ENCODE measurements at places on chromosomes 12 and 14.
A peak's percentile ranks its signal among the peaks of the same experiment; 100 is the strongest.

DNA sequence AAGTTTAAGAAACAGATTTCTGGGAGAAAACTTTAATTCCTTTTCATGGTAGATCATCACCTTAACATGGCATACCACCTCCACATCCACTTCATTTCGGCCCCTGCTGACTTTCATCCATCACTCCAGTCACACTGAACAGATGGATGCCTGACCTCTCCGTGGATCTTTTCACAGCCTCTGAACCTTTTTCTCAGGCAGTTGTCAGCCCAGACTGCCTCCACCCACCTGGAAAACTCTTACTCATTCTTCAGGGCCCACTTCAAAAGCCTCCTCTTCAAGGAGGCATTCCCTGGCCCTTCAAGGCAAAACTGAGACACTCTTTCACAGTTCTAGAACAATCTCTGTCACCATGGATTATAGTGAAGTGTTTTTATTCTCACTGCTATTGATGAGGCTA lies 52.9 kb downstream of the GXYLT1 start:
- no peak for DNase-seq

DNA sequence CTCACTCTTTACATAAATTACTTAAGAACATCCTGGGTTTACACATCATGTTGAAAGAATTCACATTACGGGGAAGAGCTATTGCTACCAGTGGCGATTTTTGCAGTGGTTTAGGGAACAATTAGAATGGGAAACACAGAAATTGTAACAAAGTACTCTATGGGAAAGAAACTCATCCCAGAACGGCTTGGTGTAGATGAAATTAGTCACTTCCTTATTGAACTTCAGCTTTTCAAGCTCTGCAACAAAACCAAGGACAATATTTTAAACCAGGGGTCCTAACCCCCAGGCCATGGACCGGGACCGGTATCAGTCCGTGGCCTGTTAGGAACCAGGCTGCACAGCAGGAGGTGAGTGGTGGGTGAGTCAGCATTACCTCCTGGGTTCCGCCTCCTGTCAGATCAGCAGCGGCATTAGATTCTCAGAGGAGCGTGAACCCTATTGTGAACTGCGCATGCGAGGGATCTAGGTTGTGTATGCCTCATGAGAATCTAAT lies 32.3 kb upstream of the FICD start:
- no peak for DNase-seq

DNA sequence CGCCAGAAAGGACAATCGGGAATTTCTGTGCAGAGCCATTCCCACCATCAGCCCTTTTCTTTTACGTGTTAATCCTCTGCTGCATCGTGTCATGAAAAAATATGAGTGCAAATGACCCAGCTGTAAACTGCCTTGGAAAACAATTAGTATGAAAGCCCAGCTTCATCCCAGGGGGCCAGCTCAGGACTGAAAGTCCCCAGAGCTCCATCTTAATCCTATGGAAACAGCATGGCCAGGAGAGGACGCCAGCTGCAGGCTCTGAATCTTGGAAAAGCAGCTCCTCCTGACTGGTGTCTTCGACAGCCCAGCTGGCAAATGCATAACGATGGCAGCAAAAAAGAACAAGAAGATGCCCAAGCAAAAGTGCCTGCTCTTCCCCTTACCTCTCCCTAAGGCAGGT lies 191.5 kb downstream of the NTF3 start:
- DNase-seq, result no peak

DNA sequence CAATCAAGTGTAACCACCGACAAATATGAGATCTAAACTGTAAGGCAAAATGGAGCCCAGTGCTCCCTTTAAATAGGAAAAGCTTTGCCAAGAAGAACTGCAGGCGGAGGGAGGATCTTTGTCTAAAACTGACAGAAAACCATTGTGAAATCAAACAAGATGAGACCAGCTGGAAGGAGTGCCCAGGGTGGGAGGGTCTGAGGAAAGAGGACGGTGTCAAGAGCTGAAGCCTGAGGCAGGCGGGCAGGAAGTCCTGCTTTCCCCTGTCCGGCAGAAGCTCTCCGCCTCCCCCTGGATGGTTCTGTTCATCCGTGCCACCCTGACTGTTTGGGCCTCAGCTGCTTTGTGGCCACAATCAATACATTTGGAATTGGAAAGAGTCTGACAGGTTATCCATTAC lies 37.5 kb downstream of the CDC42BPB start:
- no peak for DNase-seq

DNA sequence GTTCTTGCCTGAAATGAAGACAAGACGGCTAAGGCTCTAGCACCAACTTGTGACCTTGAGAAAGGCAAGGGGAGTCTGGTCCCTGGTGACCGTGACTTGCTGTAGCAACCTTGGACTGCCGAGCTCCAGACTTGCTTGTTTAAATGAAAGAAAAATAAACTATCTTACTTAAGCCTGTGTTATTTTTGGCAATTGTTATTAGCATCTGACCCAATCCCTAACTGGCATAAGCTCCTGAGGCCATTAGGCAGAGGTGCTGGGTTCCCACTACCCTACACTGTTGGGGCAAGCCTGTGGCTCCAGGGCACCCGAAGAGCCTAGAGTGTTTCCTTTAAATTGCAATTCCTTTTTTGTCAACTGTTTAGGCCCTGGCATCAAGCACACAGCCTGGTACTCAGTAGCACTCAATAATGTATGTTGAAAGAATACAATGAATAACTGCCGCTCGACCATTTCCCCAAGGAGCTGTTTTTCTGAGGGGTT lies 106.9 kb upstream of the HIF1A start:
- DNase-seq, result peak; percentile 34

GRCh38 chr12:968545-968944 lies 19.1 kb upstream of the RAD52 start:
- DNase-seq, result no peak

- no peak for DNase-seq
Measured at GRCh38 chr12:18361433-18361832, 100.1 kb downstream of the PIK3C2G start.

- DNase-seq, result no peak
Measured at GRCh38 chr14:103820908-103821307, 26.5 kb downstream of the PPP1R13B start.

DNA sequence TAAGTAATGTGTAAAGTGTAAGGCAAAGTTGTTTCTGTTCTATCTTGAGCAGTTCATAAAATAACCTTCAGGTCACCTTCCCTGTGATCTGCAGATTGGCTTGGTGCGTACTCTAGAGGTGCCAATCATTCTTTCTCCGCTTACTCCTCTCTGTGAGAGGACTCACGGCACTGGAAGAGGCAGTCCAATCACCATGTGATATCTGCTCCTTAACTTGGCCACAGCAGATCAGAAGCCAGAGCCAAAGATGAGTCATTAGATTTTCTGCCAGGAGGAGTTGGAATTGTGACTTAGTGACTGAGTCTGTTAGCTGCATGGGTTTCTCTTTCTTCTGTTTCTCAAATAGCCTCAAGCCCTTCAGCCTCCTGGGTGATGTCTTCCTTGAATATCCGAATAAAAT lies 165.5 kb downstream of the SLC41A2 start:
- no peak for DNase-seq

DNA sequence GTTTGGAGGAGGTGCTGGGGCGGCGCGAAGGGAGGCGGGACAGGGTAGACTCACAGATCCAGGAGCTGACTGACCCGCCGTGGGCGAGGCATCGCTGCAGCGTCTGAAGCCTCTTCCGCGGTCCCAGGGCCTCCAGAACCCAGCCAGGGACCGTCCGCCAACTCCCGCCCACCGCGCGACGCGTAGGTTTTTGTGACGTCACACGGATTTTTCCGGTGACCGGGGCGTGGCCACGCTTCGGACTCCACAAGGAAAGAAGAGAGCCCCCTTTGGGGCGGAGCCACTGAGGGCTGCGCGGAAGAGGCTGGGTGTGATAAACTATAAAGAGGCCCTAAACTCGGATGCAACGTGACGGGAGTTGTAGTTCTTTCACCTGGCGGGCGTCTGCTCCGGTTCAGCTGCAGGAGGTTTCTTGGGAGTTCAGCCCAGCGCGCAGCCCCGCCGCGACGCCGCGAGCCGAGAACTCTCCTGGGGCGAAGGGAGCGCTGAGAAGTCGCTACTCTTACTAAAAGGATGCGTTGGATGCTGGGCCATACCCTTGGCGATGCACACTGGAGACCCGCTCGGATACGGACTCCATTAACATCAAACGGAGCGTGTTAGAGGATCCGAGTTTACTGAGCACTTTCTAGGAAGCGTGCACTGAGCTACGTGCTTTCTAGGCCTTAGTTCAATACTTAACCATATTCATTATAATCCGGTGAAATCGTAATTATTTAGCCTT lies at the start of gene AMN1:
TSS of gene AMN1 (minus strand) at position 105 of the 724 bp plus-strand sequence. CDS start at position 92, 13 bp downstream.
- DNase-seq, result peak; percentile 98

- DNase-seq, result no peak
Measured at GRCh38 chr12:92898755-92899154, 30.3 kb downstream of the EEA1 start.

- DNase-seq, result no peak
Measured at GRCh38 chr12:39230086-39230485, 212.8 kb downstream of the KIF21A start.

- DNase-seq, result no peak
Measured at GRCh38 chr14:24224618-24225071, 7.5 kb downstream of the NEDD8 start.

DNA sequence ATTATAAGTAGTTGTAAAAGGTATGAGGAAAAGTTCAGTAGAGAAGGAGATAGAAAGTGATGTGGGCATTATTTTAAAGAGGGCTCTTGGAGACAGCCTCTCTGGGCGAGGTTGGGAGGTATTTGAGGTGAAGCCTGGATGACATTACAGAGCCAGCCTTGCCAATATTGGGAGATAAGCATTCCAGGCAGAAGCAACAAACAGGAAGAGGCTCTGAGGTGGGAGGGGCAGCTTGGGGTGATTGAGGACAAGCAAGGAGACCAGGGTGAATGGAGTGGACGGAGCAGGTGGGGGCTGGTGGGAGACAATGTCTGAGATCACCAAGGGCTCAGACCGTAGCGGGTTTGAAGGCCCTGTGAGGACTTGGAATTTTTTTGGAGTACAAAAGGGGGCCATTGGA lies 87.3 kb downstream of the DYRK2 start:
- no peak for DNase-seq

DNA sequence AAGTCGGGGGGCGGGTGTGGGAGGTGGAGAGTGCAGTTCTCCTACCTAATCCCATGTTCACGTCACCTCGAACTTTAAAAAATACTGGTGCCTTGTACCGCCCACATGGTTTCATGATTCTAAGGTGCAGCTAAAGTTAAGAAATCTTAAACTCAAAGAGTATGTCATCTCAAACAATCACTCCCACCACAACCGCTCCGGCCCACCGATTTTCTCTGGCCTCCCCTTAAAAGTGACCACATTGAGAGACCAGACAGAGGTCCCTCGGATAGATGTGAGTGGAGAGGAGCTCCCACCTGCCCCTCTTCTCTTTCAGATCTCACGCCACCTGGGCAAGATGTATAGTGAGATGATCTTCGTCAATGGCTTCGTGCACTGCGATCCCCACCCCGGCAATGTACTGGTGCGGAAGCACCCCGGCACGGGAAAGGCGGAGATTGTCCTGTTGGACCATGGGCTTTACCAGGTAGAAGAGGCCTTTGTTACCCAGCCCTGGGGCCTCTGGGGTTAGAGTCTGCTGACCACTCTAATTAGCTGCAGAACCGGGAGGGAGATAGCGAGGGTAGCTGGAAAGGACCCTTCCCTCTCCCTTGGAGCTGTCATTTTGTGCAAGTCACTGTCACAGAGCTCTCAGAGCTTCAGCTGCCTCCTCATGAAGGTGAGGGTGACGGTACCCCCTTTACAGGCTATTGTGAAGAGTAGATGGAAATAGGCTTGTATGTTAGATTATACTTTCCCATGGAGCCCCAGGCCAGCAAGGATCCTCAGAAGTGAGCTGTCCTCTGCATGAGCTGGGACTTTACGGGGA lies 124.4 kb downstream of the ADCK1 start:
- DNase-seq, result no peak

DNA sequence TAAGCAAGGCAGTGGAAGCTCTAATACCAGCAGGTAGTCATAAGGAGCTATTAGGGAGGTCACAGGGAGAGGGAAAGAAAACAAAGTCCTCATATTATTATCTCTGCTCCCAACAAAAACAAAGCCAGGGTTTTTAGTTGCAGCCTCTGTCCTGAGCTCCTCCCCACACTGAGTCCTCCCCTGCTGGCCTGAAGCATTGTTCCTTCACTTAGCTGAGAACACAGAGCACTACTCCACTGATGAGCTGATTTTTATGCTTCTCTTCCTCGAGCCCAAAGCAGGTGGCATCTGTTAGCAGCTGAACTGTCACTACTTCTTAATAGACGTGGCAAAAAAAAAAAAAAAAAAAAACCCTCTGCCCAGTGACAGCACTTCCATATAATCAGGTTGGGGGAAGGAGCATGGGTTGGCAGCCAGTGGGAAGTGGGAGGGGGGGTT lies 10.5 kb upstream of the STAC3 start:
- peak; percentile 75 for DNase-seq

GRCh38 chr12:32357601-32358249 lies 41.6 kb upstream of the FGD4 start:
- no peak for DNase-seq

- DNase-seq, result no peak
Measured at GRCh38 chr14:94045563-94046345, 19.6 kb downstream of the OTUB2 start.

DNA sequence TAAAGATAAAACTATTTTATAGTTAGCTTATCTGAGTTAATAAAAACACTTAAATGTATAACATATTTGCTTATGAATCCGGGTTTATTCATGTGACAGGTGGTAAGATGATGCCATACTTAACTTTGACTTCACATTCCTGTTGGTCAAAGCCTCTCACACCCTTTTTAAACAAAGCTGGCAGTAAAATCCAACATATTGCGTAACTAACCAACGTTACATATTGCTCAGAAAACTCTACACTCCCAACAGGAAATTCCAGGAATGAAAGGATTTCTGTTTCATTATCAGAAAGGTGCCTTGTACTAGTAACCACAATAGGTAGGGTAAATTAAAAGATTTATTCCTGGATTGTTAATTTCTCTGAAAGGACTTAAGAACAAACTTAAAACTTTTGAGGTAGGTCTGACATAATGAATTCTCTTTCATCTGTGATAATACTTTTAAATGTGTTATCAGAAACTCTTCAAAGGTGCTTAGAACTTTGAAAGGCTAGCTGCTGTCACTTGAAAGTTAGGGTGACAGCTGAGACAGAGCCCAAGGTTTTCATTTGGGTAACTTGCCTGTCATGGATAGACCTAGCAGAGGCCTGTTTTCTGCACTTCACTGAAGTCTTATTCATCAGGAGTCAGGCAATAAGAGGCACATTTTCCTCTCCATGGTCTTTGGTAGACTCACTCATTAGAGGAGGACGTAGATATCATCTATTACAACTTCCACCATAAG lies 23.8 kb upstream of the CATSPERB start:
- DNase-seq, result no peak

- DNase-seq, result no peak
Measured at GRCh38 chr12:93877446-93877845, 200.3 kb downstream of the CRADD start.

DNA sequence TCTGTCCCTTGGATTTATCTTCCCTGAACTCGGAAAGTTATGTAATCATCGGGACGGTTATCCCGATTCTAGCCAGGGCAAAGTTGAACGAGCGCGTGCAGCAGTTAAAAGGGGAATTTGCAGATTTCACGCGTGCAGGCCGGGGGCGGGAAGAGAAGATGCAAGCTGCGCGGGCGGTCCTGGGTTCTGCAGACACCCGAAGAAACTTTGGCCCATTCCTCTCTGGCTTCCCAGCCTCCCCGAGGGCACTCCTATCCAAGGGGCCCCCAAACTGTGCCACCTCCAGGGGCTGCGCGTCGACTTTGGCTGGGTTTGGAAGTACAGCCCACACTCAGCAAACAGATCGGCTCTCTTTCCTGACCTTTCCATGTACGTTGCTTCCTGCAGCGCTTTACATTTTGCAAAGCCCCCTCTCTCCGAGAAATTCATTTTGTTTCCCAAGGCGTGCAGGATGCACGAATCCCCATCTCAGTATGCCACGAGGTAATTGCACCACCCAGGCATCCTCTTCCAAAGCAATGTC lies 941 bp upstream of the PPP1CC start:
- no peak for DNase-seq

- DNase-seq, result no peak
Measured at GRCh38 chr12:124620606-124621295, 53.3 kb upstream of the NCOR2 start.

All from NCI-H1092 treated with DMSO at 0.1 percent for 48 hours (cell line).